Bone marrow (tissue), 2 donors: ENCODE measurements at places on chromosomes 1 and 21.

- peak; percentile 9 for DNase-seq
These were observed 28.3 kb downstream of the NUP133 start for GRCh38 chr1:229479660-229480399.

DNA sequence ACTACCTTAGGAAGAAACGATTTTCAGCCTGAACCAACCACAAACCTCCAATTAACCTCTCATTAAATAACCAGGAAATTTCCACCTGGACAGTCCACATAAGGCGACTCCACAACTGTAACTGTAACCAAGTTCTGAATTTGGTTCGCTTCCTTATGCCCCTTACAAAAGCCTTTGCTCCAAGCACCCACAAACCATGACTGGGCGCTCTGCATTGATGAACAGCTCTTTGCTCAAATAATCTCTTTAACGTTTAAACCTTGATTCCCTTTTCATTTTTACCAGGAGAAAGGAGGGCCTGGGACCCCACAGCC, 38.2 kb upstream of the ZNF124 start:
- DNase-seq, result no peak

GRCh38 chr1:53737648-53738204, 1.2 kb downstream of the GLIS1 start:
- no peak for DNase-seq

GRCh38 chr1:234199476-234200127, 173.7 kb upstream of the COA6 start:
- no peak for DNase-seq

GRCh38 chr1:52636721-52637695, 4.0 kb downstream of the SHISAL2A start:
- peak; percentile 74 for DNase-seq

DNA sequence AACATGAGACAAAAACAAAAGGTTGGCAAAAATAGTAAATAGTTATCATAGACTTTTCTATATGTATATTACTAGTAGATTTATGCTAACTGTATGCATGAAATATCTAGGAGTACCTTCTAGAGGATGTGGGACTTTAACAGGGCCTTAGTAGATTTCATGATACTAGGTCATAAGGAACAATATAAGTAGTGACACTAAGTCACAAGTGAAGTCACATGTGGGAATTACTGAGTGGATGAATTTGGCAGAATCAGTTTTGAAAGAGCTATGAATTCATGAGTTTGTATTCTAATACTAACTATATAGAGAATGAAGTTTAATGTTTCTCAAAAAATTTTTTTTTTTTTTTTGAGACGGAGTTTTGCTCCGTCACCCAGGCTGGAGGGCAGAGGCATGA, 53.1 kb upstream of the GPR25 start:
- no peak for DNase-seq

GRCh38 chr1:42886046-42886739, 39.8 kb downstream of the ZNF691 start:
- no peak for DNase-seq

DNA sequence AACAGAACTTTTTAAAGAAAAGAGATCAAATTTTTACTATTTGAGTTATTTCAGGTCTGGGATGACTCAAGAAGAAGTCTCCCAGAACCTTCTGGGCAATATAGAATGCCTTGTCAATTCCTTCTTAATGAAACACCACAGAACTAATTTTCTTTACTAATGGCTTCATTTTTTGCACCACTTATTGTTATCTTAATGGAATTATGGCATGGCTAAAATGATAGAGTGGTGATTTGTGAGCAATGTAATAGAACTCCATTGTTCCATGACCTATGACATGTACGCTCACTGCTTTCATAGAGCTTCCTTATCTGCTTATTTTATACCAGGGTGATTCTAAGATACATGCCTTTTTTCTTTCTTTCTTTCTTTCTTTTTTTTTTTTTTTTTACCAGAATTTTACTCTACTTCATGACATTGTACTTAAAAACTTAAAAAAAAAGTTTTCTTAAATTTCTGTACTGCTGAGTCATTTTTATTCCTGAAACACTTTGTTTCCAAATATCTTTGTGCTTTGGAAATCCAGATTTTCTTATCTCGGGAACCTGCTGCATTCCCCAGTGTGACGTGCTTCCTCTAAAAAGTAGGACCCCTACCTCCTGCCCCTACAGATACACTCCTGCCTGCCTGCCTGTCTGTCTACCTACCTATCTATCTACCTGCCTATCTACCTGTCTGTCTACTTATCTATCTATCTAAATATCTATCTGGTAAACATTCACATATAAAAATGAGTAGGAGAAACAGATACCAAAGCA, 284.9 kb downstream of the PBX1 start:
- DNase-seq, result no peak

DNA sequence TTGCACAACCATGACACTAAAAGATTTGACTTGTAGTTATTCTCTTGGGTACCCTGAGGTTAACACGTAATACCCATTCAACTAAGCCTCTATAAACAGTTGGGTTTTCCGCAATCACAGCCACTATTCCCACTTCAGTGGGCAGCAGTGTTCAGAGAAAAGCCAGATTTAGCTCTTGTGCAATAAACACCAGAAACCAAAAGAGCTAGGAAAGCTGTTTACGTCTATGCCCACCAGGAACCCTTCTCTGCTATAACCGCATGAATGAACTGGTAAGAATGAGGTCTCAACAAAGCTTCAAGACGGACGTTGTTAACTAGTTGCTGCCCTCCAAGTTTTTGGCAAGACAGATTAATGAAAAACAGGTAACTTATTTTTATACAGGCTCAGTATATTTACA, 101.3 kb downstream of the SLC45A1 start:
- DNase-seq, result no peak

DNA sequence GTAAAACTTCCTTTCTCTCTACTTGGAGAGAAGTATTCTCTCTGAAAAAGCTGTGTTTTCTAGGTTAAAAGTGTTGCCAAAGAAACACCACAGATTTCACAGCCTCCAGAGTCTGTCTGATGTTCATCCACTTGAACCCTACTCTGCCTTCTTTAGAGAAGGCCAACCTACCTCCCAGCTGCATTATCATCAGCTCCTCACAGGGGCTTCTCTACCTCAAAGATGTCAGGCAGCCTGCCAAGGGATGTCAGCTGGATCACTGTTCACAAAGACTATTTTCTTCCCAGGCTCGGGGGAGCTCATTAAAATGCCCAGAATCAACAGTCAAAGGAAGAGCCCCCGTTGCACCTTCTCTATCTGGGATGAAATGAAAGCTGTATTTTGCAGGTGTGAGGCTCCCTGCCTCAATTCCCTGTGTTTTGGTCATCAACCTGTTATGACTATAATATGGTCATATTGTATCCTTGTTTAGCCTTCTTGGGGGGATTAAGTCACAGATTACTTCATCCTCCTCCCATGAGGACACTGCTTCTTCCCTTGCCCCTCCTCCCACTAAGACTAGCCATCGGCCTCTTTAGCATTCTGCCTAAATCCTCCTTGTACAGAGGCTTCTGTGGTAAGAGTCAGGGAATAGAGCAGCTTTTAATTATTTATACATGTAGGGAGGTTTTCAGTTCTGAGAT, 25.7 kb downstream of the ANGPTL7 start:
- DNase-seq, result no peak

DNA sequence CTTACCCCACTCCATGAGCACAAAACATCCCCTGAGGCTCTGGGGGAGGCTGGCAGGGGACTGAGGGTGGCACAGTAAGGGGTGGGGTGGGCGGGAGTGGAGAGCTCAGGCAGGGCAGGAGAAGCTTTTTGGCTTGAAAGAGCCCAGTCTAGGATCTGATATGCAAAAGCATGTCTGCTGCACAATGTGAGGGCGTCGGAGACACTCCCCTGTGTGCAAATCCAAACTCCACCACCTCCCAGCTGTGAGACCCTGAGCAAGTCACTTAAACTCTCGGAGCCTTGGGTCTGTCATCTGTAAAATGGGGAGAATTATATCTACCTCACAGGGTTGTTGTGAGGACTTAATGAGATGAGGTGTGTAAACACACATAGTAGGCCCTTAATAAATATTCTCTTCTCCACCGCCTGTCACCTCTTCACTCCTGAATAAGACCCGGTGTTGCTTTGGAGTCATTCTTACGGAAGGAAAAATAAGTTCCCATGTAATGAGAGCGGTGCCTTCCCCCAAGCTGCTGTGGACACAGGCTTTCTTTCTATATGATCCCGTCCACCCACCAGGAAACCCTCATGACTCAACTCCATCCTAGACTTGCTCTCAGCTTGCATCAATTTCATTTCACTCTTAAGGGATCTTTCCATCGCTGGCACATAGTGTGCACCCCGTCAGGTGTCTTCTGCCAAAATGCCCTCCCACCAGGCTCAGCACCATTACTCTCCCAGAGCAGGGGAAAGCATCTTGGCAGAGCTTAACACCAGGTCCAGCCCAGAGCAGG, 12.5 kb downstream of the KCNN3 start:
- no peak for DNase-seq

DNA sequence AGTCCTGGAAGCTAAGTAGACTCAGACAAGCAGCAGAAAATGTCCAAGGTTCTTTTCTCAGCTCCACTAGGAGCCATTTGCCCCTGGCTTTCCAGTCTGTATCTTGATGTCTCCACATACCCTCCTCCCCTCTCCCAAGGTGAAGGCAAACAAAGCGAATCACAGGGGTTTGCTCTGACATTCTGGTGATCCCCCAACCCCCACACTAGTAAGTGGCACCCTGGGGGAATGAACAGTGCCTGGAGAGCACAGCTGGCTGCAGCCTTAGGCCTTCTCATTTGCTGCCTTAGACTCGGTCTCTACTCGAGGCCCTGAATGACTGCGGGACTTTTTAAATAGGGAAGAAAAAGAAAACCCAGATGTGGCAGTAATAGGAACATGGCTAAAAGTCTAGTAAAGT, 15.3 kb downstream of the ERI3 start:
- DNase-seq, result no peak

DNA sequence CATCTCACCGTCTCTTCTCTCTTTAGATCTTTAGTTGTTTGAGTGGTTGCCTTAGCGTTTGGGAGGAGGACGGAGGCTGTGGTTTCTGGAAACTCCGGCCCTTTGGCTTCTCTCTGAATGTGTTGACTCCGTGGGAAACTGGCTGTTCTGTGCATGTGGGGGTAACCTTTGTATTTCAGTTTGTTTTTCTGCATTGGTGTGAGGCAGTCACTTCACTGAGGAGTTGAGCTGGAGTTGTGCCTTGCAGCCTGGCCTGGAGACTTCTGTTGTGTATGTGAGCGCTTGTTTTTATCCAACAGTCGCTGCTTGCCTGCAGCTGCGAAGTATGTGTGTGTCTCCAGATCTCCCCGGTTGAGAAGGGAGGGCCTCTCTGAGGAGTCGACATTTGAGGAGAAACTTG, 33.6 kb downstream of the CLDN14 start:
- DNase-seq, result no peak

GRCh38 chr21:29413683-29414082, 115.0 kb downstream of the BACH1 start:
- DNase-seq, result no peak

GRCh38 chr21:31283025-31283424, 61.0 kb downstream of the TIAM1 start:
- no peak for DNase-seq

- DNase-seq, result no peak
These were observed 88.7 kb downstream of the ATP1A1 start for GRCh38 chr1:116461723-116462122.

- peak; percentile 67 for DNase-seq
These were observed 5.8 kb upstream of the IKBKE start for GRCh38 chr1:206464456-206464964.
